Caudate nucleus (tissue), 63 donors: ENCODE measurements at places on chromosomes 5 and 9.

GRCh38 chr9:97387936-97388684, 23.8 kb upstream of the TDRD7 start:
- no peak for DNase-seq

DNA sequence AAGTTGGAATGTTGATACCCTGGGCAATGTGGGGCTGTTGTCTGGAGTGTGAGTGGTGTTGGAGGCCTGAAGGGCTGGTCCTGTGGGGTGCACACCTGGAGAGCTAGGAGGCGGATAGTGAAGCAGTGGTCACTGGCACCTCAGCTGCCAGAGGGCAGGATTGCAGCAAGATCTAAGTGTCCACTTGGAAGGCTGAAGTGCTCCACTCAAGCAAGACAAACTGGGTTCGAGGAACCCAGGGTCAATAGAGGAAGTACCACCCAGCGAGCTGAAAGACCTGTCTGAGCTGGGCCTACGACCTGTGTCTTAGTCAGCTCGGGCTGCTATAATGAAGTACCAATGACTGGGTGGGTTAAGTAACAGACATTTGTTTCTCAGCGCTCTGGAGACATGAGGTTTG, 39.7 kb upstream of the TJP2 start:
- no peak for DNase-seq

DNA sequence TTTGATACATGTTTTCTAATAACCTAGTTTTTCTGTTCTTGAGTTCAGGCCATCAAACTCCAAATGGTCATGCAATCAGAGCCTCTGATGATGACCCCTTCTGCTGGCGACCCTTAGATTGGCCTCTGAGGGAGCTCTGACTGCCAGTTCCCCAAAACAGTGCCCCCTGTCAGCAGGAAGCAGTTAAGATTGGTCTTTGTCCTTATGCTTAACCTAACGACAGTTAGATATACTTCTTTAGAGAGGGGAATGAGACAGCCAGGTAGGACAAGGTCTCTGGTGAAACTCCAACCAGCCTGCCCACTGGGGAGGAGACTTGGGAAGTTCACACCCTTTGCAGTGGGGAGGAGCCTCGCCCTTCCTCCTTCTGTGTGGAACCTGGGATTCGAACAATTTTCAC, 390.4 kb upstream of the KIF2A start:
- no peak for DNase-seq

DNA sequence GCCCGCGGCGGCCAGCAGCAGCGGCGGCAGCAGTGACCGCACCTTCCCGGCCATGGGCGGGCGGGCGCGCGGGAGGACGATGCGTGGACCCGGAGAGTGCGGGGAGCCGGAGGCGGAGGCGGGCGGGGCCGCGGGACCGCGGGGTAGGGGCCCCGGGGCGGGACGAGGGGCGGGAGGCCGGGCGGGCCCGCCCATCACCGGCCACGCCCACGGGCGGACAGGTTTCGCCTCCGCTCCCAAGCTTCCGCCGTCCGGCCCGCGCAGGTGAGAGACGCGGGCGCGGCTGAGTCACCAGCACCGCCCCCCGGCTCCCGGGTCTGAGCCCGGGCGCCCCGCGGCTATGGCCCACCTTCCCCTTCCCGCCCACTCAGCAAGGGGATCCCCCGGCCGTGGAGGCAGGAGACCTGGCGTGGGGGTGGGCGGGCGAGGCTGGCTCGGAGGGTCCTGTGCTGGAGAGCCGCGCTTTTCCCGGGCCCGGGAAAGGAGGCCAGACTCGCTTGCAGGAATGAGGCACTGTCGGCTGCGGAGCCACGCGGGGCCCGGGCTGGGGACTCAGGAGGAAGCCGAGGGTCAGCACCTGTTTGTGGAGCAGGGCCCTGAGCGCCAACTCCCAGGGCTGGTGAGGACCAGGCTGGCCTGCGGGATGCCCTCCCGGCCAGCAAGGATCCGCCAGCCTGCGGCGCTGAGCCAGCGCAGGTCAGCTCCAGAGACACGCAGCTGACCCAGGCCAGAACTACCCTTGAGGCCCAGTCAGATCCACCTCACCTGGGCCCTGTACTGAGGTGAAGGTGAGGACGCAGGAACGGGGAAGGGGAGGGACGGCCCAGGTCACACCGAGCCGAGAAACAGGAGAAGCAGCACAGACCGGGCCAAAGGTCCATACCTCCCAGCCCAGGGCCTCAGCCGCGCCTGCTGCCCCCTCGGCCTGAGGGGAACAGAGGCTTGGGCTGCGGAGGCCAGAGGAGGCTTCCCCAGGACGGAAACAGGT, at the start of gene ENTPD2:
TSS of gene ENTPD2 (minus strand) at position 118 of the 988 bp plus-strand sequence. CDS start at position 54, 64 bp downstream.
- DNase-seq, result no peak

DNA sequence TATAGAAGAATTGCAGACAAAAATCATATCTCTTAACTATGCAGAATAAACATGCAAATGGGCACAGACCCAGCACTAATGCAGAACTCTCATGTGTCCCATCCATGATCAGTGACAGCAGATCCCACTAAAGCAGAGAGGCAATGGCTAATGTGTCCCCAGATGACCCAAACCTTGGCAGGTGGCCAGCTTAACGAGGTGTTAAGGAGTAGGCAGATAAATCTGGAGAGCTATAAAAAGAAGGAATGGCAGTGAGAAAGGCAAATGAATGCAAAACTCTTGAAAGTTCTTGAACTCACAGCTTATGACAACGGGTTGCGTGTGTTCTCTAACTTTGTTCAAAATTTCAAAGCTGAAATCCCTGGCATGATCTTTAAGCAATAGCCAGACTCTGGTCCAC, 265.4 kb downstream of the RASEF start:
- no peak for DNase-seq

- DNase-seq, result no peak
These were observed 74.4 kb downstream of the SLC28A3 start for GRCh38 chr9:84266087-84266561.

DNA sequence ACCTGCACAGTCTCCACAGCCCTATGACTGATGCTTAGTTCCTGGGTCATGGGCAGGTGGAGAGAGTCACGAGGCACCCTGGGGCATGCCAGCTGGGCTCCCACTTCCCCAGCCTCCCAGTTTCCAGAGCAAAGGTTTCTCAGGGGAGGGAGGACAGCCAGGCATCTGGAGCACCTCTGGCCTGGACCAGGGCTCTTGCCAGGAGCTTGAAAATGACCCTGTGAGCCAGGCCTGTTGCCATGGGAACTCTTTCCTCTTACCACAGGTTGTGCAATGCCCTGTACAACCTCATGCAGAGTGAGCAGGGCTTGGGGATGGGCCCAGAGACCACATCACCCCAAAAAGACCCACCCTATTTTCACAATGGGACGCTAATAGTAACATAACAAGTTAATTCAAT, 113.1 kb downstream of the PSD2 start:
- no peak for DNase-seq

DNA sequence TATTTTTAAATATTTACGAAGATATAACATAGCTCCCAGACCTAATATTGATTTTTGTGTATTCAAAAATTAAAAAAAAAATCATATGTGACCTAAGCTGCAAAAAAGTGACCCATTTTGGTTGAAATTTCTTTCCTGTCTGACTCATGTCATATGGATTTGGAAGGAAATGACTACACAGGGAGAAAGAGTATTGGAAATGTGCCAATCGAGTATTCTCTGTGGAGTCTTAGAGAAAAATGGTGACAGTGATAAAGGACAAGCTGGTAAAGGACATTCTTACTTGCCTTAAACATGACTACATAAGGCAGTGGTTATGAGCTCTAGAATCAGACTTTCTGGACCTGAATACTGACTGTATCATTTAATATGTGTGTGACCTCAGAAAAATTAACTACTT, 262.9 kb upstream of the PTPRD start:
- no peak for DNase-seq

GRCh38 chr9:106920701-106921283, 57.8 kb downstream of the ZNF462 start:
- no peak for DNase-seq

GRCh38 chr5:10151656-10152055, 98.0 kb downstream of the ATPSCKMT start:
- DNase-seq, result no peak

DNA sequence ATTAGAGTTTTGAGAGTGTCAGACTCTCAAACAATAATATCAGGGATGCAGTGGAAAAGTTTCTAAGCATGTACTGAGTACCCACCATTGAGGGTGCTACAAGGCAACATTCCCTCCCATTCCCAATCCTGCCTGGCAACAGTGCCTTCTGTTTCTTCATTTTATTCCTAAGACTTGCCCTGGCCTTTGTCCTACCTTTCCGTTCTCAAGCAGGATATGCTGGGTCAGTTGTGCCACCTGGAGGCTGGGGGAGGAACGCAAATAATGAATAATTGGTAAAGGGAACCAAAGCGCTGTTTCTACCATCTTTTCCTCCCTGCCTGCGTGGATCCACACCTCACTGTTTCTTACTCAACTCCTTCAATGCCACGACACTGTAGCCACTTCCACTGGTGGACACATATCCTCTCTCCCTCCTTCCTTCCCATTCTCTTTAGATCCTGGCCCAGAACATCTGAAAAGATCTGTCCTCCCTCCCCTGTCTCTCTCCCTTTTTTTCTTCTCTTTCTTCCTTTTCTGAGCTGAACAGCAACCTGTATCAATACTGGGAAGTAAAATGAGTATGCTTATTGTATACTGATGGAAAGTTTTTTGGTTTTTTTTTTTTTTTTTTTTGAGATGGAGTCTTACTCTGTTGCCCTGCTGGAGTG, 149.5 kb downstream of the C9orf152 start:
- no peak for DNase-seq

DNA sequence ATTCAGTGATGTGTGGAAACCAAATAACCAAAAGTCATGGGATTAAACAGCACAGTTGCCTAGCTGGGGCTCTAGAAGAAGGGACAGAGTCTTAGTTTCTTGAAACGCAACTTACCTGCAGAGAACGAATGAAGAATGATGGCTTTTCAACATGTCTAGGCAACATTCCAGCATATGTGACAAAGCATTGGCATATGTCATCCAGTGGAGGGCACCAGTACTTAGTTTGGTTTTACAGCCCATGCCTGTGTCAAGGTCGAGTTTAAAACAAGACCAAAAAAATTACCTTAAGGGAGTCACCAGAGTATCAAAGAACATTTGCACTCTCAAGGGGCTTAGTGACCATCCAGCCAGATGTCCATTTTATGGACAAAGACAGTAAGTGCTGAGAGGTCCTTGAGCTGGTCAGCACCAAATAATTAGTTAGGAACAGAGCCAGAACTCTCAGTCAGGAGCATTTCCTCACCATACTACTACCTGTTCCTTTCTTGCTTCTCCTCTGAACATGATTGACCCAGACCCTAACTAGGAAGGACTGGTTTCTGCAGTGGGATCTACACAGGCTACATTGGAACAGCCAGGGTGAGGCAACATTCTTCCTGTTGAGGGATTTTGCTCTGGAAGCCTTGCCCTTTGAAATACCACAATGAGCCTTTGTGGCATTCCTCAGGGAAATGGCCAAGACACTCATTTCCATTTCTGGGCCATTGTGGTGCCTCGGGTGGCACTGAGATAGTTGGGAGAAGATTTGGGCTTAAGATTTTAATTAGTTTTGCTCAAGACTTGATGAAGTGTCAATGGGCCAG, 75.4 kb upstream of the ANKH start:
- DNase-seq, result no peak

DNA sequence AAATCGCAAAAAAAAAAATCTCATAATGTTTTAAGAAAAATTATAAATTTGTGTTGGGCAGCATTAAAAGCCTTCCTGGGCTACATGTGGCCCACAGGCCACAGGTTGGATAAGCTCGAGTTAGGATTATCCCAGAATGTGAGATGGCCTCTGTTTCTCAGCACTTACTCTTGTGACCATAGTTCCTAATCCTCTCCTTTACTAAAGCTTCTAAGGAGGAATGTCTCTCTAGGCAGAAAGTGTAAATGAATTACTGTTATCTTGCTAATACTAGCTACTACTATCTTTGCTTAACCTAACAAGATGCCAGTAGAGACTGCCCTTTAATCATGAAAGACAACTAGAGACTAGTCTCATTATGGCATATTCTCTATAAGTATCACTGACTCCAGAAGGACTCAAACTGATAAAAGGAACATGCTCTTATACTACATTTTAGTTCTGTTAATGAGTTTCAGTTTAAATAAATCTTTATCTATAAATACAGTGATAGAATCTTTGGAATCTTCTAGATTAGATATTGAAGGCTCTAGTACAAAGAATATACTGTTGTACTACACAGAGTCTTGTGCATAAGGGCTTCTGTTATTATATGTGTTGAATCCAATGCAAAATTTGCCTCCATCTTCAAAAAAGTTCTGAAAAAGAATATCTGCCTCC, 13.8 kb downstream of the INVS start:
- DNase-seq, result no peak

GRCh38 chr5:39068099-39068498, 6.1 kb downstream of the RICTOR start:
- no peak for DNase-seq

- DNase-seq, result no peak
These were observed 47.5 kb downstream of the MRPL36 start for GRCh38 chr5:1751864-1752822.

DNA sequence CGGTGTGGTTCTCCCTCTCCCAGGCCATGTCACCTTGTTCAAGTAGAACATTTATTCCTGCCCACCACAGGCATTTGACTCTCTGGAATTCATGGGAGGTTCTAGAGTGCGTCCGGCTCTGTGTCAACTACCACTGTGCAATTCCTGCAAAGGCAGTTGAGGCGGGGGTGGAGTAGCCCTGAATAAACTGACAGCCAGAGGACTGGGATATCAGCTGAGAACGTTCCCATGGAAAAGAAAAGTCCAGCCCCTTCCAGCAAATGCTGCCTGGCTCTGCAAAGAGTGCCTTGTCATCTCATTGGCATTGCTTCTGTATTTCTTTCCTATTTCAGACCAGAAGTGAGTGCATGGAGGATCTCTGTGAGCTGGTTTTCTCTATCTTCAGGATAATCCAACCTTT, 18.9 kb upstream of the MEGF9 start:
- DNase-seq, result no peak

GRCh38 chr5:116178925-116179324, 94.1 kb downstream of the COMMD10 start:
- DNase-seq, result no peak

DNA sequence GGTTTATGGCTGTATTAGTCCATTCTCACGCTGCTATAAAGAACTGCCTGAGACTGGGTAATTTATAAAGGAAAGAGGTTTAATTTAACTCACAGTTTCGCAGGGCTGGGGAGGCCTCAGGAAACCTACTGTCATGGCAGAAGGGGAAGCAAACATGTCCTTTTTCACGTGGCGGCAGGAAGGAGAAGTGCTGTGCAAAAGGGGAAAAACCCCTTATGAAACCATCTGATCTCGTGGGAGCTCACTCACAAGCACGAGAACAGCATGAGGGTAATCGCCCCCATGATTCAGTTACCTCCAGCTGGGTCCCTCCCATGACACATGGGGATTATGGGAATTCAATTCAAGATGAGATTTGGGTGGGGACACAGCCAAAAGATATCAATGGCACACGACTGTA, 13.9 kb downstream of the LRRC70 start:
- no peak for DNase-seq

GRCh38 chr5:120767178-120767820, 303.2 kb downstream of the PRR16 start:
- DNase-seq, result no peak

DNA sequence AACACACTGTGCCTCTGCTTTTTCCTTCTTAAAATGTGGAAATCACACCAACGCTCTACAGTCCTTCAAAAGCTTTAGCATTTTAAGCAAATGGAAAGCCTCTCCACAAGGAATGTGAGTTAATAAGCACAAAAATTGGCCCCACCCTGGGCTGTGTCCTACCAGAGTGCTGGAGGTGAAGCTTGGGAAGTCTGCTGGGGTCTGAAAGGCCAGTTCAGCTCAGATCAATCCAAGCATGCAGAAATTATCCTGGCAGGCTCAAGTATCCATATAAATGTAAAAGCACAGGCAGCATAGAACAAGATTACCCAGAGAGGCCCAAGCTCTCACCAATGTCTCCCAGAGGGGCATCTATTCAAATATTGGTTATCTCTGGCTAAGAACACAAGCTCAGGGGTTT, 98.5 kb downstream of the ESM1 start:
- DNase-seq, result no peak
